ENCODE measurements at places on chromosomes 1 and 21.
A peak's percentile ranks its signal among the peaks of the same experiment; 100 is the strongest.

DNA sequence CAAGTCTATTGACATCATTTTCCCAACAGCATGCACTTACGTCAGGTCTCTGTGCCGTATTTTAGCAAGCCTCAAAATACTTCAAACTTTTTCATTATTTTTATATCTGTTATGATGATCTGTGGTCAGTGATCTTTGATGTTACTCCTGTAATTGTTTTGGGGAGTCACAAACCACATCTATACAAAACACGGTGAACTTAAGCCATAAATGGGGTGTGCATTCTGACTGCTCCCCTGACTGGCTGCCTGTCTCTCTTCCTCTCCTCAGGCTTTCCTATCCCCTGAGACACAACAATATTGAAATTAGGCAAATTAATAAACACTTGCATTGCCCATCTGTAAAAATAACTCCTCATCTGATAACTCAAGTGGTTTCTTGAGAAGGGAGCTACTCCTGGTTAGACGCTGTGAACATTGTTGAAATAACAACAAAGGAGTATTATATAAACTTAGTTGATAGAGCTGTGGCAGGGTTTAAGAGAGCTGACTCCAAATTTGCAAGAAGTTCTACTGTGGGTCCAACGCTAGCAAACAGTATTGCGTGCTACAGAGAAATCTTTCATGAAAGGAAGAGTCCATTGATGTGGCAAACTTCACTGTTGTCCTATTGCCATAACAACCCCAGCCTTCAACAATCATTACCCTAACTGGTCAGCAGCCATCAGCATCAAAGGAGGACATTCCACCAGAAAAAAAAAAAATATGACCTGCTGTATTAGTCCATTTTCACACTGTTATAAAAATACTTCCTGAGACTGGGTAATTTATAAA, 105.8 kb upstream of the DSCAM start:
- DNase-seq = no peak

DNA sequence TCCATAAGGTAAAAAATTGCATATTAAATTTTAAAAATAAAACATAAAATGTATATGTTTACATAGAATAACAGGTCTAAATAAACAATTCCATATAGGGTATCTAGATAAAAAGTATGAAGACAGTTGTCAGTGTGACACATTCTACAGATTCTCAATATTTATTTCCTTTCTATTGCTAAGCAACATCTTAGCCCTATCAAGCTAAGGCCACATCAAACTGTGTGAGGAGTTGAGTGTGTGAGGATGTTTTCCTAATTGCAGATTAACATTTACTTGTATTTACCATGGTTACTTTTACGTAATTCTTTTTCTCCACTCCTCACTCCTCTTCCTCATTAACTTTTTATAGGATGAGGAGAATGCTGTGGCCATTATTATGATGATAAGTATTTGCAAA, 41.9 kb upstream of the MCOLN3 start:
- DNase-seq = no peak

GRCh38 chr1:116764906-116765862, 11.0 kb downstream of the CD2 start:
- no peak for DNase-seq

DNA sequence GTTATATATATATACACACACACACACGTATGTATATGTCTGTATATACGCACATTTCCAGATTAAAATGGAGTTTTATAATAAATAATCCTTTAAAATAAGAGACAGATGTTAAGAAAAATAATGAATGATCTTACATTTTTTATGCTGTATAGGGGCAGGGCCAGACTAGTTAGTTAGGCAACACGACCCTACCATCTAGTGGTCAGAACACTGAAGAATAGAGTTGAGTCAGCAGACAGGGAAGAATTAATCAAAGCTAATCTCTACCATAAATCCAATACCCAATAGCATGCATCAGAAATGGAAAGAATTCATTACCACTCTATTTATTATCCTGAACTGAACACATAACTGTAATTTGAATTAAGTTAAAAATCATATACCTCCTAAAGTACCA, 156.7 kb downstream of the BRINP3 start:
- peak; percentile 68 for DNase-seq

GRCh38 chr1:3174487-3175247, 105.7 kb downstream of the PRDM16 start:
- DNase-seq = no peak

DNA sequence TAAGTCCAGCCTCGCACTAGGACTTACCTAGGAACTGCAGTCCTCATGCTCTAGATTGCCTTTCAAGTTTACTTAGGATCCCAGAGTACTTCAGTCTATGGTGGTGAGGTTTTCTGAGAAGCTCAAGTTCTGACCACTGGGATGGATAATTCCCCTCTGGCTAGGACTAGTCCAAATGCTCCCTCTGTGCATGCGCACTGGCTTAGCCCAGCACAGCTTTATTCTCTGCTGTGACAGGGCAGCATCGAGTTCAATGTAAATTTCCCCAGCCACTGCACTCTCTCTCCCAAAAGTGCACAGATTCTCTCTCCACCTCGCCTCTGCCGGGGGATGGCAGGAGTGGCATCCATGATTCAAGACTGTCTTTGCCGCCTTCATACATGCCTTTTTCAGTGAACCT, 241.6 kb downstream of the ZNF326 start:
- DNase-seq = no peak

DNA sequence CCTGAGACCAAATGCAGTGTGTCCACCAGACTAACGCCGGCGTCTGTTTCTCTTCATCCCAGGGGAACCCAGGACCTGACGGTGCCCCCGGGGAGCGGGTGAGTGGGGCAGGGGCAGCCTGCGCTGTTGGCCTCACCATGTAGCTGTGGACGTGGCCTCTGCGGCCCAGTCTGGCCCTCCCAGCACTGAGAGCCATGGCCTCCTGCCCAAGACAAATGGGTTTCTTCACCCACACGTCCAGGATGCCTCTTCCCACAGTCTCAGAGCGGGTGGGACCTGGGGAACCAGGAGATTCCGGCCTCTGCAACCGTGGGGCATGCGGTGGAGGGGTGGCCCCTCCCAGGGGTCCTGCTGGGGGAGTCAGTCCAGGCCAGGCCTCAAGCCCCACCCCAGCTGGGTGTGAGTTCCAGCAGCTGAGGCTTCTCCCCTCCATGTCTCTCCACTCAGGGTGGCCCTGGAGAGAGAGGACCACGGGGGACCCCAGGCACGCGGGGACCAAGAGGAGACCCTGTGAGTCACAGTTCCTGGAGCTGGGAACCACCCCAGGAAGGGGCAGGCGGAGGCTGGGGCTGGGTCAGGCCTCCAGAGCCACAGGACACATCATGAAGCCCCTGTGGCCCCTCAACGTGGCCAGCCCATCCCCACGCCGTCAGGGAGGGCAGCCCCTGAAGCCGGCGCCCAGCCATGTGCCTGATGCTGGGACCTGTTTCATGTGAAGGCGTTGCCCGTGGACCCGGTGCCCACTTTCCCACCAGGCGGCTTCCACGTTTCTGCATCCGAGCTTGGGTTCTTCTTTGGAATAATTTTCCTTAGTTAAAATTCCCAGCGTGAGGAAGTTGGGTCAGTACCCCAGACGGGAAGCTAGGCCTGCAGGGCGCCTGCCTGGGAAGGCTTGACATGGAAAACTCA, 11.0 kb downstream of the COL6A1 start:
- no peak for DNase-seq

GRCh38 chr1:89172468-89173143, 3.2 kb downstream of the GBP7 start:
- DNase-seq = no peak

- peak; percentile 61 for DNase-seq
These were observed 691 bp upstream of the MPZL1 start for GRCh38 chr1:167720965-167721616.

- no peak for DNase-seq
These were observed 1.5 kb downstream of the UBE2G2 start for GRCh38 chr21:44800103-44800502.

- no peak for DNase-seq
These were observed 333.7 kb downstream of the PCP4 start for GRCh38 chr21:40200946-40201345.

DNA sequence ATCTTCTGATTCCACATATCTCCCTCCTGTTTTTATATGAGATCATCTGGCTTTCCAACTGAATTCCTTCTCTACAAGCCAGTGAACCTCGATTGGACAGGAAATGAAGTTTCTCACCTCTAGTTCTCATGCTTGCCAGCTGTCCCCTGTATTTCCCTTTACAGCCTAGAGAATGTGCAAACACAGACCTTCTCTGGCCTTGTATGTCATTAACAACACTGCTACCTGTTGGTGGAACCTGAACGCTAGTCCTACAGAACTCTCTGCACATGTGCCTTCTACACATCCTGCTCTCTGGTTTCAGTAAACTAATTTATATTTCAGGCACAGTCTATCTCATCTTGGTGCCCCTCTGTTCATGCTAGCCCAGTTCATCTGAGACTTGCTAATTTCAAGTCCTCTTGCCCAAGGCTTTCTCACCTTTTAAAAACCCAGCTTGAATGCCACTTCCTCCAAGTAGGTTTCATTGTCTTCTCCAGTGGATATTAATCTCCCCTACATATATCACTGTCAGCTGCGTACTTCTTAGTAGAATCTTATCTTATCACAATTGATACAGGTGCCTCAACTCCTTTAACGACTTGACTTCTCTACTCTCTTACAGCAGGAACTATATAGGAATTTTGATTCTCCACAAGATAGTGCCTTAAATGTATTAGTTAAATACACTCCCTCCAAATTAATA, 549.9 kb downstream of the PLPP3 start:
- DNase-seq = no peak

- DNase-seq = no peak
These were observed 133.0 kb upstream of the HMCN1 start for GRCh38 chr1:185601189-185601588.

- no peak for DNase-seq
These were observed 38.8 kb downstream of the LUZP1 start for GRCh38 chr1:23129846-23130245.

GRCh38 chr1:178946855-178947676, 76.2 kb upstream of the ANGPTL1 start:
- DNase-seq = peak; percentile 44

- DNase-seq = no peak
These were observed 90.6 kb downstream of the TRIM11 start for GRCh38 chr1:228315945-228316588.

DNA sequence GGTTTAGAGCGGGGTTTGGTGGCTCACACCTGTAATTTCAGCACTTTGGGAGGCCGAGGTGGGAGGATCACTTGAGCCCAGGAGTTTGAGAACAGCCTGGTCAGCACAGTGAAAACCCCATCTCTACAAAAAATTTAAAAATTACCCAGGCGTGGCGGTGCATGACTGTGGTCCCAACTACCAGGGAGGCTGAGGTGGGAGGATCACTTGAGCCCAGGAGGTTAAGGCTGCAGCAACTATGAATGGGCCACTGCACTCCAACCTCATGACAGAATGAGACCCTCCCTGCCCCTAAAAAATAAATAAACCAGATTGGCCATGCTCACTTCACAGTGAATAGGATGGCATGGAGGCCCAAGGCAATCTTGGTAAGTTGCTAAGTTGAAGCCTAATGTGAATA, 168.9 kb downstream of the RHOU start:
- no peak for DNase-seq

- peak; percentile 76 for DNase-seq
These were observed at the start of gene NAXE for GRCh38 chr1:156591432-156592157. Gene NAXE (plus strand): TSS chr1:156591776. CDS start chr1:156591805, 29 bp downstream.

- DNase-seq = no peak
These were observed 11.8 kb upstream of the KIAA0040 start for GRCh38 chr1:175204330-175204729.

- DNase-seq = no peak
These were observed 1126.9 kb downstream of the KCNT2 start for GRCh38 chr1:195481293-195481692.

DNA sequence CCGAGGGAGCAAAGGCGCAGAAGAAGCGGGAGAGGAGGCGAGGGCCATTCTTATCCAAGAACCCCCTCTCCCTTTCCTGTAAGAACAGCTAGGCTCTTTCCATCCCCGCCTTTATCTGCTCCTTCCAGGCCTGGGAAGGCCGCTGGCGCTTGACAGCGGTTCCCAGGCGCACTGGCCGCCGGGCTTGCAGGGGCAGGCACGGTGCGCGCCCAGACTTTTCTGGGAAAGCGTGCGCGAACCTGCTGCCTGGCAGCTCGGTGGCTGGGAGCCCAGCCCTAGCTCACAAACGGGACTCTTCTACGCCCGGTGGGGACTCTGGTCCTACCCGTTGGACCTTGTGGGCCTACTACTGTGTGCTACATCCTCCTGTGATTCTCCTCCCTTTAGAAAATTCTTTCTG, 8.8 kb upstream of the IFNLR1 start:
- no peak for DNase-seq

DNA sequence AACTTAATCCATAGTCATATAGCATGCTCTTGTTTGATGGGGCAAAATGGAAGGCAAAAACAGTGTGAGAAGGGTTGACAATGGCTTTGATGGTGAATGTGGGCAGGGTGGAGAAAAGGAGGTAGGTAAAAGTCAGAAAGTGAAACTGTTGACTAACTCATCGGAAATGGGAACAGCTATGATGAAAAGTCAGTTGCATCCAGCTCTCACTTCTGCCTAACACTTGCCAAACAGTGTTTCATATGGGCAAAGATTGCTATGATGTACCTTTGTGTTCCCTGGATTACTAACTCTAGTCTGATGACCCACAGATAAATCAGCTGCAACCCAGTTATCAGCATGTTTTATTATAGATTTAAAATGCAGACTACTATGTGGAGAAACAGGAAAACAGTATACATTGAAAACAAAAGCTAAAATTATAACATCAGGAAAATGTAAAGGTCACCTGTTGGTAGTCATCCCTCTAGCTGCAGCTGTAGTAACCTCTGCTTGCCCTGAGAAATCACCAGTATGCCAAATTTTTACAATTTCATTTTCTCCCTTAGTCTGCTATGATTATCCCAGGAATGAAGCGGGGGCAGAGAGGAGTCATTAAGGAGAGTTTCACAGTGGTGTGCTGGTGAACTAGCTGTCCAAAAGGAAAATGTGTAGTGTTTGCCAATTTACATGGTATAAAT, 11.7 kb downstream of the TNFSF18 start:
- DNase-seq = no peak

DNA sequence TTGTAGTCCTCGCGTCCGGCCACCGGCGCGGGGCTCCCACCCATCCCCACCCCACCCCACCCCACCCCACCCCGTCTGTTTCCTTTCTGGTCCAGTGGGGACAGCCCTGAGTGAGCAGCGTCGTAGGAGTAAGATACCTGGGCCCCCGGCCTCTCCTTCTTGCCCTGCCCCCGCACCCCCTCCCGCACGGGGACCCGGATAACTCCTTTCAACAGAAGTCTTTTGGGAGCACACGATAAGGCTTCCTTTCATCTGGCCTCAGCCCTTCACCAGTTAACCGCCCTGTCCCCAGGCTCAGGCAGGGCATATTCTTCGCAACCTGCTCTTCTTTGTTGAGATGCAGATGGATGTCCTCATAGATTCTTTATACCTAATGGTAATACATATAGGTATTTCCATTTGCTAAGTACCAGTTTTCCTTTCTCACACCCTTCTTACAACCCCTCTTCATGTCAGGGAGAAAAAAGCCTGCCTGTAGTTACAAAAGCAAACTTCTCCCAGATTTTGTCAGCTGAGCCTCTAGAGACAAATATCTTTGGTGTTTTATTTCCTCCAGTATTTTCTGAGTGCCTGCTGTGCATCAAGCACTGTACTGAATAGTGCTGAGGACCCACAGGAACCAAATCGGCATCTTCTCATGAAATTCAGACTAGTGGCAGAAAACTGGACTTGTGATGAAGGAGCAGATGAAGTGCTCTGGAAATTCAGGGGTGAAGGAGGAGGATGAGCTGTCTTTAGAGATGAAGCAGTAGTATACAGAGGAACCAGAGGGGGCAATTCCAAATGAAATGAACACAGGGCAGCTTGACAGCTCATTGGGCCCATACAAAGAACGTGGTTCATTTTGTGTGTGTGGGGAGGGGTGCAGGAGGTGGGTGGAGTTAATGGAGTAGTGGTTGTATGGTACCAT, 33.6 kb downstream of the SLC2A1 start:
- DNase-seq = peak; percentile 67

GRCh38 chr1:81517987-81518386, 282.7 kb upstream of the ADGRL2 start:
- no peak for DNase-seq

All from NCI-H2171 treated with DMSO at 0.1 percent for 48 hours (cell line).